CMK (cell line): ENCODE measurements at places on chromosomes 3 and 15.

- DNase-seq, result no peak
Observed at GRCh38 chr15:29043736-29044502, 158.1 kb downstream of the APBA2 start.

GRCh38 chr3:10557781-10558373, 52.5 kb upstream of the ATP2B2 start:
- DNase-seq, result no peak

DNA sequence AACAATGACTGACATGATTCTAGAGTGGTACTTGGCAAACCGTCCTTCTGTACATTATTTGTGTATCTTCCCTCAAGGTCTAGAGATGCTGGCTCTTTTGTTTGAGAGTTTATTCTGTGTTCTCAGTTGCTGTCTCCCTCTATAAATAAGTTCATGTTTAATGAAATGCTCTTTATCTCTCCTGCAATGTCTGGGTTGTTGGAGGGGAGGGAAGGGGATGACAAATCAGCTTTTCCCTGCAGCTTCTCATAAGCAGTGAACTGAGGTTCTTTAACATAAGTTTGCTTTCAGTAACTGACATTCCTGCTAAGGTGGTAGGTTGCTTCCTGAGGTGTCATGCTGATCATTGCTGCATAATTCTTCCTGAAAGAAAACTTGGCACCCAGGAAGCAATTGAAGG, 21.8 kb downstream of the ITPR1 start:
- DNase-seq, result no peak

DNA sequence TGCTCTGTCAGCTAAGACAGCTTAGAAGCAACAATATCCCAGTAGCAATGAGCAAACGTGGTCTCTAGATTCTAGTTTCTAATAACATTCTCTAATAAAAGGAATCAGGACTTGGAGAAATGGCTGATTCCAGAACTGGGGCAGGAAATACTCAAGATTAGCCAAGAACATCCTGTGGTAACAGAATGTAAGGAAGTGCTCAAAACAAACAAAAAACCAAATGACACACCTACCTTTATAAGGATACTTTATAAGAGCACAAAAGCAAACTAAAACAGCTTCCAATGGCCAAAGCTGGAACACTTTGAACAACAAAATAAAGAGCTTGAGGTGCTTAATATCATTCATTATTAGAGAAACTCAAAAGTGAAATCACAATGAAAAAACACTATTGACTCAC, 33.1 kb upstream of the EIF5A2 start:
- DNase-seq, result no peak

DNA sequence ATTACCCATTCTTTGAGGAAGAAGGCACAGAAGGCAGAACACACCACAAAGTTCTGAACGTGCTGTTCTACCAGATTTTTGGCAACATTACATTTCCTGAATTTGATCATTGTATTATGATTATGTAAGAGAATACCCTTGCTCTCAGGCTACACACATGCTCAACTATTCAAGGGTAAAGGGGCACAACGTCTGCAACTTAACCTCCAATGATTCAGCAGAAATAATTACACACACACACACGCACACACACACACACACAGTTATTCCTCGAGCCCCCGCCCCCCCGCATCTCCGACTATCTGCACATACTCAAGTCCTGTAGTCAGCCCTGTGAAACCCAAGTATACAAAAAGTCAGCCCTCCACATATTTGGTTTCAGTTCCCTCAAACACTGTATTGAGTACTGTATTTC, 26.8 kb downstream of the RPN1 start:
- no peak for DNase-seq
